ENCODE measurements at places on chromosomes 13 and 19.

DNA sequence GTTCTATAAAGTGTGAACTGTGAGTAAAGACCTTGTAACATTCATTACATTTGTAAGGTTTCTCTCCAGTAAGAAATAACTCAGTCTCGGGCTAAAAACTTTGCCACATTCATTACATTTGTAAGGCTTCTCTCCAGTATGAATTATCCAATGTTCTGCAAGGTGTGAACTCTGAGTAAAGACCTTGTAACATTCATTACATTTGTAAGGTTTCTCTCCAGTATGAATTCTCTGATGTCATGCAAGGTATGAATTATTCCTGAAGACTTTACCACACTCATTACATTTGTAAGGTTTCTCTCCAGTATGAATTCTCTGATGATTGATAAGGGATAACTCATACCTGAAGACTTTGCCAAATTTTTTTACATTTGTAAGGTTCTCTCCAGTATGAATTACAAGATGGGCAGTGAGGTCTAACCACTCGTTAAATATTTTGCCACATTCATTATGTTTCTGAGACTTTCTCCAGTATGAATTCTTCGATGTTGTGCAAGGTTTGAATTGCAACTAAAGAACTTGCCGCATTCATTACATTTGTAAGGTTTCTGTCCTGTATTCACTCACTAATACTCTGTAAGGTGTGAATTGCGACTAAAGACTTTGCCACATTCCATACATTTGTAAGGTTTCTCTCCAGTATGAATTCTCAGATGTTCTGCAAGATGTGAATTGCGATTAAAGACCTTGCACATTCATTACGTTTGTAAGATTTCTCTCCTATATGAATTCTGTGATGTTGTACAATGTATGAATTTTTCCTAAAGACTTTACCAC is 21.2 kb downstream of the ZNF578 start:
- no peak for DNase-seq

- DNase-seq, result peak; percentile 83
Observed at GRCh38 chr19:16445238-16446107, 26.3 kb downstream of the EPS15L1 start.

- no peak for DNase-seq
Observed at GRCh38 chr13:113032291-113032690, 63.3 kb downstream of the MCF2L start.

GRCh38 chr13:74931698-74932433 is 550.1 kb downstream of the TBC1D4 start:
- DNase-seq, result no peak

GRCh38 chr19:14544977-14545715 is 15.8 kb downstream of the TECR start:
- DNase-seq, result no peak

DNA sequence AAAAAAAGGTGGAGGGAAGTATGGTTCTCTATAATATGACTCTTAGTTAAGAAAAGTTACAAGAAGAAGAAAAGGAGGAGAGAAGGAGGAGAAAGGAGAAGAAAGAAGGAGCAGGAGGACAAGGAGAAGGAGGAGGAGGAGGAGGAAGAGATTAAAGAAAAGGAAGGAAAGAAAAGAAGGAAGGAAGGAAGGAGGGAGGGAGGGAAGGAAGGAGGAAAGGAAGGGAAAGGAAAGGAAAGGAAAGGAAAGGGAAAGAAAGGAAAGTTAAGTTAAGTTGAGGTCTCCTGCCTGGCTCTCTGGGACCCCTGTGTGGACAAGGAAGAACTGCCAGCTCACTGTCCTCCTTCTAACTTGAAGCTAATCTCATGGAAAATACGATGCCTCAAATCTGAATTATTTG is 429.5 kb downstream of the TSHZ3 start:
- no peak for DNase-seq

GRCh38 chr19:49114630-49115363 is 627 bp downstream of the LIN7B start:
- peak; percentile 33 for DNase-seq
